ENCODE measurements at places on chromosomes 1 and 21.
A peak's percentile ranks its signal among the peaks of the same experiment; 100 is the strongest.

GRCh38 chr1:236016782-236017400, 48.0 kb downstream of the NID1 start:
- DNase-seq: no peak

DNA sequence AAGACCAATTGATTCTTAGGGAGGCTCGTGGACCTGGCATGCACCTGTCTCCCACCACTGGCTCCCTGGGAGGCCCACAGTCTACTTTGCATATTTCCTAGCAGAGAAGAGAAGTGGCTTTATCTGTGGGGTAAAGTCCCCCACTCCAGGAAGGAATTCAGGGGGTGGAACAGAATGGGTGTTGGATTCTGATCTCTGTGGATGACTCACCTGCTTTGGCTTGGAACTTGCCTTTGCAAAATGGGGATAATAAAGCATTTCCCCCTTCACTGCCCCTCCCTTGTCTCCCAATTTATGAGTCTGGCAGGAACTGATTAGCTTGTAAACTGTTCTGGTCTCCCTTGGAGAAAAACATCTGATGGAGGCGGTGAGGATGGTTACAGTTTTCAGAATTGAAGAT, 21.2 kb upstream of the OTUD3 start:
- no peak for DNase-seq

DNA sequence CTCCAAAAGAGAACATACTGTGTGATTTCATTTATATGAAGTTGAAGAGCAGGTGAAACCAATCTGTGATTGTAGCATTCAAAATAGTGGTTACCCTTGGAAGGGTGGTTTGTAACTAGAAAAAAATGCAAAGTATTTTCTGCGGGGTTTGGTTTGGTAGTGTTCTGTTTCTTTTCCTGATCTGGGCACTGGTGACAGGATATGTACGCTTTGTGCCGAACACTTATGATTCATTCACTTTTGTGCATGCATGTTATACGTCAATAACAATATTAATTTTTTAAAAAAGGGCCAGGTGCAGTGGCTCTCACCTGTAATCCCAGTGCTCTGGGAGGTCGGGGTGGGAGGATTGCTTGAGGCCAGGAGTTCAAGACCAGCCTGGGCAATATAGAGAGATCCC, 63.8 kb downstream of the CD34 start:
- no peak for DNase-seq

- DNase-seq: peak; percentile 82
These were observed 11.5 kb downstream of the ADAMTSL4 start for GRCh38 chr1:150560576-150561253.

GRCh38 chr1:109721042-109721441, 9.0 kb downstream of the GSTM5 start:
- no peak for DNase-seq

GRCh38 chr21:34520764-34521508, 8.9 kb upstream of the KCNE1 start:
- no peak for DNase-seq

DNA sequence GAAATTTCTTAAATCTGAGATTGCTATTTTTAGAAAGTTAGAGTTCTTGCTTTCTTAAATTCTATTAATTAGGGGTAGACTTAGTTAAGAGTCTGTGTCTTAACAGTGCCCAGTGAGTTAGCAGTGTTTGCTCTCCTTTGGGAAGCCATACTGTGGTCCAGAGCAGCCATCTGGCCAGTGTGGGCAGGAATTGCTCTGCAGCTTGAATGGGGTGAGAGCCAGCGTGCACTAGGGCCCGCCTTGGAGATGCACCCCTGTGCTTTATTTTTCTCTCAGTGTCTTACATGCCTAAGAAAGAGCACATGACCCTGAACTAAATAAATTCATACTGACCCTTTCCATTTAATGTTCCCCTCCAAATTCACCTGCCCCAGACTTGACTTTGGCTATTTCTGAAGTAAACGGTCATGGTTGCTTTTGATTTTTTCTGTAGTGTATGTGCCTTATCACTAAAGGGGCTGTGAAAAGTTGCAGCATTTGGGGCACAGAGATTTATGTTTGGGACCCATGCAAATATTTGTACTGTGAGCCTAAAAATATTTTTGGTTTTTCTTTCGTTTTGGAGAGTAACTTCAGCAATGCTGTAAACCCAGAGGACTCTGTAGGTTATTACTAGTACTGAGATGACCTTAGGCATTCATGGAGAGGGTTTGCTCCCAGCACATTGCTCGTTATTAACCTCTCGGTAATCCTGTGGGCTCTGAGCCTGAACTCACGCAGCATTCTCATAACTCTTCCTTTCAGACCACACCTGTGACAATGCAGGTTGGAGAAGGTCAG, 21.3 kb upstream of the KCNQ4 start:
- no peak for DNase-seq

DNA sequence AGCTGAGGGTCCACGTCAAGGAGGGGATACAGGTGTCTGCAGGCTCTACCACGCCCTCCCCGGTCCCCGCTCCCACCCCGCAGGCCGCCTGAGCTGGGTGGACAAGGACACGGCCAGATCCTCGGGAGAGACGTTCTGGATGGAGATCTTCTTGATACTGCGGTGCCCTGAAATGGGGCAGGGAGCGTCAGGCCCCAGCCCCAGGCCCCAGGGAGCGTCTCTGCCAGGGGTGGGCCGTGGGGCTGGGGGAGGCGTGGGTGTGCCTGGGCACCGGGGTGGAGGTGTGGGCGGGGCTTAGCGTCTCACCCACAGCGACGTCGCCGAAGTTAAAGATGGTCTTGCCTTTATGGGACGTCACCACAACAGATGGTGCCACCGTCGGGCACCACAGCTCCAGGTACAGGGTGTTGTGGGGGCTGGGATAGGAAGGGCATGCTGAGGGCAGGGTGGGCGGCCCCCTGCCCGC, 7.3 kb upstream of the TMEM52 start:
- DNase-seq: no peak
